DMS79 (cell line): ENCODE measurements at places on chromosomes 7 and 10.

- DNase-seq = no peak
Observed at GRCh38 chr7:113996405-113996804, 77.6 kb upstream of the PPP1R3A start.

DNA sequence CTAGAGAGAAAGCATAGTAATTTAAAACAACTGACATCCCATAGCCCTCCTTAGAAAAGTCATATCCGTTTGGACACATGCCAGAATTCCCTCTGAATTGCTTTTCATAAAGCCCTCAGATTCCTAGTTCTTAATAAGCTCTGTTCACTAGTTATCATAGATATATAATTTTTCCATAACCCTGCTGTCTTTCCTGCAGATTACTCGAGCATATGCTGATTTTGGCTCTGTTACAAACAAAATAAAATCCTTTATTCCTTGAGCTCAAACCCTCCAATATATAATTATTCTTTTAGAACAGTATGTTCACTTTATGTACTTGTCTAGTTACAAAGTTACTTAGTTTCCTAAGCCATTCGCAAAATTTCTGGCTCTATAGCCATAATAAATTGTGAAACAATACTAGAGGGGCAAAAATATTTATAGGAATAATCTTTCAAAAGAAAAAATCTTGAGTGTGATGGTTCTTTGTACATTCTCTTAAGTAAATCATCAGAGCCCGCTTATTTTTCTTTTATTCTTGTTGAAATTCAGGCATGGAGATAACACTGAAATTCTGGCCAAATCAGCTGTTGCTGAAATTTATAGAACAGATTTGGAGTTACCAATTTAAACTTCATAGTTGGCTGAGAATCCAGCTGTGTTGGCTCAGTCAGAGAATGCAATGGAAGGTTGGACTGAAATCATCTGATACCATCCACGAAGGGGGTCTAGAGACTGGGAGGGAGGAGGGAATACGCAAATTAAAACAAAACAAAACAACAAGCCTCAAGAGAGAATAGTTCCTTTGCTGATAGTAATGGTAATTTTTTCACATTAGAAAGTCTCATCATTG, 146.1 kb upstream of the TMEM196 start:
- no peak for DNase-seq

- no peak for DNase-seq
Observed at GRCh38 chr7:140639366-140640053, 1.1 kb downstream of the DENND2A start.

DNA sequence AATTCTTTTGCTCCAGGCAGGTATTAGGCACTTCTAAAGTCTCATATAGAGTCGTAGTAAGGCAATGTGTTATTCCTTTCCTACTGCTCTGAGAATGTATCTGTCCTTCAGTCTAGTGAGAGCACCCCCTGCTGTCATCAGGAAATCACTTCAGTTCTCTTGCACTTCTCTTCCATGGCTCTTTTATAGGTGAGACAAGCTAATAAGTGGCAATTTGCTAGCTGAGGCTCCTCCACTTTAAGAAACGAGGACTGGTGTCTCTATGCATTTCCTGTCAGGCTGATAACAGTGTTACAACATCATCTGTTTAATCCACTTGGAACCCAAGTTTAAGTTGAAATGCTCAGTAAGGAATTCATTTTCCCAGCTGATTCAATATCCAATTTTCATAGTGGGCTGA, 350.6 kb downstream of the TFEC start:
- no peak for DNase-seq

GRCh38 chr10:132516771-132517725, 20.5 kb upstream of the INPP5A start:
- DNase-seq = no peak

GRCh38 chr10:13414137-13414536, 66.0 kb upstream of the SEPHS1 start:
- DNase-seq = no peak

DNA sequence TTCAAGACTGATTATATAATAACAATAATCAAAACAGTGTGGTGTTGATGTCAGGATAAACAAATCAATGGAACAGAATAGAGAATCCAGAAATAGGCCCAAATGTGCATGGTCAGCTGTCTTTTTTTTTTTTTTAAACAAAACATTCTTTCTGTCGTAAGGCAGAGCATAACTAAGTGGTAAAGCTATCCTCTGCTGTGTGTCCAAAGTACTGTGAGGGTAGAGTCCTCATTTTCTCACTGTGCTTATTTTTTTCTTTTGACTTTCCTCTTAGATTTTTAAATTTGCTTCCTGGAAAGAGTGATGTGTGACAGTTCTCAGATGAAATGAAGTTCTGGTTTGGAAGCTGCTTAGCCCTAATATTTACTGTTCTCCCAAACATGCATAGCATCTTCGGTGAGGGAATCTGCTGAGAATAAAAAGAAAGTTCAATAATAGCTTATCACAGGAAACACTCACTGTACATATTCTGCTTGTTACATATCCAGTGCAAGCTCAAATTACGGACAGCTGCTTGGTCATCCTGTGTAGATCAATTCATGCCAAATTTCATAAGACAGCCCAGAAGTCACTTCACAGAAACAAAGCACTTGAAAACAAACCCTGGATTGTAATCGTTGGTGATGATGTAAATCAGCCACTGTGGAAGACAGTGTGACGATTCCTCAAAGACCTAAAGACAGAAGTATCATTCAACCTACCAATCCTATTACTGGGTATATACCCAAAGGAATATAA, 423.9 kb downstream of the NEBL start:
- no peak for DNase-seq

- no peak for DNase-seq
Observed at GRCh38 chr7:120052884-120053382, 220.0 kb upstream of the KCND2 start.

DNA sequence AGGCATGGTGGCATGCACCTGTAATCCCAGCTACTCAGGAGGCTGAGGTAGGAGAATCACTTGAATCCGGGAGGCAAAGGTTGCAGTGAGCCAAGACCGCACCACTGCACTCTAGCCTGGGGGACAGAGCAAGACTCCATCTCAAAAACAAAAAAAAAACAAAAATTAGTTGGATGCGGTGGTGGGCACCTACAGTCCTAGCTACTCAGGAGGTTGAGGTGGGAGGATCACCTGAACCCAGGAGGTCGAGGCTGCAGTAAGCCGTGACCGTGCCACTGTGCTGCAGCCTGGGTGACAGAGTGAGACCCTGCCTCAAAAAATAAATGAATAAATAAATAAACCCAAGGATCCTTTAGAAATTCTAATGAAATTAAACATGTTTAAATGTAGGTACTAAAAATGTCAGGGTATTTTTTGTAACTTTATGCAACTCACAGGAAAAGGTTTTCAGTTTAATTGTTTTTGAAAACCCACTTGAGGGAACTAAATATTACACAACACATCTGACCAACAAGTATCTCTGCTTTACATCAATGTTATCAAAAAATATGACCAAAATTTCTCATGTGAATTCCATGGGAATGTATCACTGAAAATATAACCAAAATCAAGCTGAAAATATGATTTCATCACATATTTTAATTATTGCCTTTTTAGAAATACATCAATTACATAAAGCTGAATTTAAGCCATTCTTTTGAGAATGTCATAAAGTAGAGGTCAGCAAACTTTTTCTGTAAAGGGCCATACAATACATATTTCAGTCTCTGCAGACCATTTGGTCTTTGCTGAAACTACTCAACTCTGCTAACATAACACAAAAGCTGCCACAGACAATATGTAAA, 23.9 kb downstream of the UPF2 start:
- DNase-seq = no peak

- no peak for DNase-seq
Observed at GRCh38 chr7:6443372-6443941, 4.3 kb downstream of the DAGLB start.

DNA sequence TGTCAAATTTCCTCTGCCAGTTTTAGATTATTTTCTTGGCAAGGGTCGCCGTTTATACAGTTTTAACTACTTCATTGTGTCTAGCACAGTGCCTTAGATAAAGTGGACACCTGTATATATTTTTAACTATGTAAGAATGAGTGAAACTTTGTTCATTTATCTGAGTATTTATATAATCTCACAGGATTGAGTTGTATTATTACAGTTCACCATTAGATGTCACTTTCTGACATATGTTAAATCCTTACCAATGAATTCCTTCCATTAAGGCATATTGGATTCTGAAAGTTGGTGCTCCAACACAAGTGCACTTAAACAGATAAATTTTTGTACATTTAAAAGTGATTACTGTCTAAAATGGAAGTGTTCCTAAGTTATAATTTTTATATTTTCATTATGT, 43.0 kb downstream of the ZMYND11 start:
- no peak for DNase-seq

- DNase-seq = no peak
Observed at GRCh38 chr7:102864958-102865357, 47.8 kb upstream of the LRRC17 start.

- peak; percentile 54 for DNase-seq
Observed at GRCh38 chr7:140238778-140239652, 62.2 kb upstream of the KDM7A start.

GRCh38 chr7:4428526-4428925, 253.6 kb upstream of the FOXK1 start:
- DNase-seq = no peak

DNA sequence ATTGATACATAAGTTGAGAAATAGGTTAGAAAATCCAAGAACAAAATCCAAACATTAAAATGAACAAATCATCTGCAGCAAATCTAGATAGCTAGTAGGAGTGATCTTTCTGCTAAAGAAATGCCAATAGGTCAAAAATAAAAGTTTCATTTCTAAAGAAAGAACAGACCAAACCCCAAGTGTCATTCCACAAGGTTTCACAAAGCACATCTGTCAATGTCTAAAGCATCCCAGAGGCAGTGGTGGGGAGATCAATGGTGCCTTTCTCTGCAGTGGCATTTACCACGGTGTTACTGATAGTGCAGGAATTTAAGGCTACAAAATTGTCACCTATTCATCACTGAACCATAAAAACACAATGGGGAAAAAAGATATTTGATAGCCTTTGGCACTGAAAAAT, 147.9 kb downstream of the PARD3 start:
- DNase-seq = no peak

DNA sequence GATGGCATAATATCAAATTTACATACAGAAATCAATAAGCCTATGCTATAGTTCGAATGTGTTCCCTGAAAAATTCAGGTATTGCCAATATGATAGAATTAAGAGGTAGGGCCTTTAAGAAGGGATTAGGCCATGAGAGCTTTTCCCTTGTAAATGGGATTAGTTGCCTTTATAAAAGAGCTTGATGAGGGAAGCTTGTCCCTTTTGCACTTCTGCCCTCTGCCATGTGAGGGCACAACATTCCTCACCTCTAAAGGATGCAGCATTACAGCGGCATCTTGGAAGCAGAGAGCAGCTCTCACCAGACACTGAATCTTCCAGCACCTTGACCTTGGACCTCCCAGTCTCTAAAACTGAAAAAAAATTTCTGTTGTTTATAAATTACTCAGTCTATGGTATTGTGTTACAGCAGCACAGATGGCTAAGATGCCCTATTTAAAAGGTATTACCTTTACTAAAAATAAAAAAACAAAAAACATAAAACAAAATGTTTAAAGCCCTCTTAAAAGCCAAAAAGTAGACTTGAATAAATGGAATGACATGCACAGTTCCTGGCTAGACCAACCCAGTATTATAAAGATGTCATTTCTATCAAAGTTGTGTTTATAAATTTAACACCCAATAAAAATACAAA, 909.6 kb downstream of the REEP3 start:
- DNase-seq = no peak
